Foreskin melanocyte (primary cell): ENCODE measurements at places on chromosomes 5 and 9.

DNA sequence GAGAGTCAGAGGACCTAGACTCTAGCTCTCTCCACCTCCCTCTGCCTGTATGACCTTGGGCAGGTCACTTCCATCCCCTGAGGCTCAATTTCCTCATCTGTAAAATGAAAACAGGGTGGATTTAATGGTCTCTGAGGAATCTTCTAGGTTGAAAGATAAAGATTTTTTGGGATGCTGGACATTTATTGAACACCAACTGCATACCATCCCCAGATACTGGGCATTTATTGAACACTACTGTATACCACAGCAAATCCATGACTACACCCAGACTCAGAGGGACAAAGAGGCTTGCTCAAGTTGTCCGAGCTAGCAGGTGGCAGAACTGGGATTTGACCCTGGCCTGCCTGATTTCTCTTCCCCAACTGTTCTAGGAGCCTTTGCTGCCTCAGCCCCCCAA, 25.0 kb upstream of the CPLX2 start:
- no peak for DNase-seq

DNA sequence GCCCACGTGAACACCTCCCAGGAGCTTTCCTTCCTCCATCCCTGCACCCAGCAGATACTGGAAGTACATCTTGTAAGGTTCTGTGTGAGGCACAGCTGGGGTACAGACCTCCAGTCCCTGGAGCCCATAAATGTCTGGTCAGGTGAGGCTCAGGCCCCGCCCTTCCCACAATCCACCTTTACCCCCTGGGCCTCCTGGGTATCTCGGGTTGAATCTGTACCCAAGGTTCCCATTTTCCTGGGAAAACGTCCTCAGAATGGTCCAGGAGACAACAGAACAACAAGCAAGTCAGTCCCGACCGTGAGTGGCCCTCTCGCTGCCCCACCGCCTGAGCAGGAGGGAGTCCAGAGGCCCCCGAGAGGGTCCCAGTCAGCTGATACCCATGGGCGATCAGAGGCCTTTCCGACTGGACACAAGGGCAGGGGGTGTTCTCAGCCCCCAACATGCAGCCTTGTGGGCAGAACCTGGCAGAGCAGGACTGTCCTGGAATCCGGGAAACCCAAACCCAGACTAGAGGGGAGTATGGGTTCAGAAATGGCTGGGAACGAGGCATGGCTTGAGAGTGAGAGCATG, 4.3 kb downstream of the SPATA31E1 start:
- DNase-seq = no peak

DNA sequence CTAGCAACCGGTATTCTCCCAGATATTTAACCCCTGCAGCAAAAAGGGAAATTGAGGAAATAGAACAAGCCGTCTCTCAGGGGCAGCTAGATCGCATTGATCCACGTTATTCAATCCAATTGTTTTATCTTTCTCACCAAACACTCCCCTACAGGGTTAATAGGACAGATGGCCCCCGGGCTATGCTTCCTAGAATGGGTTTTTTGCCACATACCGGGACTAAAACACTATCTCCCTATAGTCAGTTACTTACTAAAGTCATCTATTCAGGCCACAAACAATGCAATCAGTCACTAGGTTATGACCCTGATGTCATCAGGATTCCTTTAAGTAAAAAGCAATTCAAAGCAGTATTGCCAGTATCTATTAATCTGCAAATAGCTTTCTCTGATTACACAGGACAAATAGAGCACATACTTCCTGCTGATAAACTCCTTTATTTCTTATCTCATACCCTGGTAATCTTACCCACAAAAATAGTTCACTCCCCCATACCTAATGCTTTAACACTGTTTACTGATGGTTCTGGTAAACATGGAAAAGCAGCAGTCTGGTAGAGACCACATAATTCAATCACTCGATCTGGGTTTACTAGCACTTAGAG, 159.0 kb downstream of the CPLANE1 start:
- DNase-seq = peak; percentile 28

DNA sequence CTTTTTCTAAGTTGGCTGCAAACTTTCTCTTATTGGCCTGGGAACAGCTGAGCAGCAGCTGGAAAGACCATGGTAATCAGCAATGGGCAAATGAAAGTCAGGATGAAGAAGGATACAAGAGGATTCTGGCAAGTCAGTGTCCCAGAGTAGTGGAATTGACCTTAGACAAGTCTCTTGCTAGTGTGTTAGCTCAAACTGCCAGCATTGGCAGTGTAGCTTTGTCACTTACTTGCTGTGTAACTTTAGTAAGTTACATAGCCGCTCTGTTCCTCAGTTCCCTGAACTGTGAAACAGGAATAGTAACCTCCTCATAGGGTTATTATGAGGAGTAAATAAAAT, 3.6 kb downstream of the ALDH1A1 start:
- DNase-seq = no peak

GRCh38 chr5:158140120-158140731, 281.3 kb upstream of the CLINT1 start:
- DNase-seq = no peak

- DNase-seq = no peak
These were observed 89.6 kb upstream of the SGCD start for GRCh38 chr5:156237361-156237760.

DNA sequence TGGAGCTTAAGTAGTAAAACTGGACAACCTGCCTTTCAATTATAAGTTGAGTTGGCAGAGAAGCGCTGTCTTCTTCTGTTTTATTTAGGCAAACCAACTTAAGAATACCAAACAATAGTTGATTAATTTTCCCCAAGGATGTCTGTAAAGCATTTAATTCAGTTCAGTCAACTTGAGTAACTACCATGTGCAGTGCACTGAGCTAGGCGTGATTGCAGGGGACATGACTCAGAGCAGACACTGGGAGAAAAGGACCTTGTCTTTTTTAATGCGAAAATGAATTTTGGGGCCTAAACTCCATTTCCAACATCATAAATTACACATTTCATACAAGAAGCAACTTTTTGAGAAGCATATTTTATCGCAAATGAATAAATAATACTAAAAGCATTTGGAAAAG, 66.3 kb downstream of the FBXL7 start:
- peak; percentile 46 for DNase-seq

- no peak for DNase-seq
These were observed 2.8 kb downstream of the MGAT4B start for GRCh38 chr5:179803651-179804554.

DNA sequence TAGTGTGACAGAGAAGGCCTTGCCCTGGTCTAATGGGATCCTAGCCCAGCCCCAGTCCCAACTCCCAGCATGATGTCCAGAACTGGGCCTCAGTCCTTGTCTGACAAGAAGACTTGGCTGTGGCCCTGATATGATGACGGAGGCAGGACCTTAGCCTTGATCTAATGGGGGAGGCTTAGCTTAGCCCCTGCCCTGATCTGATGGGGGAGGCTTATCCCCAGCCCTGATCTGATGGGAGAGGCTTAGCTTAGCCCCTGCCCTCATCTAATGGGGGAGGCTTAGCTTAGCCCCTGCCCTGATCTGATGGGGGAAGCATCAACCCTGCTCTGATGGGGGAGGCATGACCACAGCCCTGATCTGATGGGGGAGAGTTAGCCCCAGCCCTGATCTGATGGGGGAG, 3.7 kb downstream of the PKN3 start:
- DNase-seq = no peak

DNA sequence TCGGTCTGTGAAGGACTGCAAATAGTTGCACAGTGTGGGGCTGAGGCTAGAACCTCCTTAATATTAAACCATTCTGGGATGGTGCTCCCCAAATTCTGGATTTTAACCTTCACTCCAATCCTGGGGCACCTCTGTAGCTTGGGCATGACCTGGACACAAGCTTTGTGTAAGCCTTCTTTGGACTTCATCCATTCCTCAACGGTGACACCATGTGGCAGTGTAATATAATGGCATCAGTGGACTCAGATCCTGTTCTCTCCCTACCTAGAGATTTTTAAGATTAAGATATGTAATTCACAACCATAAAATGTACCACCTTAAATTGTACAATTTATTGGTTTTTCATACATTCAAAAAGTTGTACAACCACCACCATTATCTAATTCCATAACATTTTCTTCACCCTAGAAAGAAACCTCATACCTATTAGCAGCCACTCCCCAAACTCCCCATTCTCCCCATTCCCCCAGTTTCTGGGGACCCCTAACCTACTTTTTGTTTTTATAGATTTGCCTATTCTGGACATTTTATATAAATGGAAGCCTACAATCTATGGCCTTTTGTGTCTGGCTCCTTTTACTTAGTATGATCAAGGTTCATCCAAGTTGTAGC, 4.8 kb upstream of the PLGRKT start:
- peak; percentile 49 for DNase-seq
